ENCODE measurements at places on chromosomes 6 and 20. TPM values are rescaled to one million over a fixed set of nuclear protein-coding genes. Genes with fewer than 3 reads are reported as not detected.

DNA sequence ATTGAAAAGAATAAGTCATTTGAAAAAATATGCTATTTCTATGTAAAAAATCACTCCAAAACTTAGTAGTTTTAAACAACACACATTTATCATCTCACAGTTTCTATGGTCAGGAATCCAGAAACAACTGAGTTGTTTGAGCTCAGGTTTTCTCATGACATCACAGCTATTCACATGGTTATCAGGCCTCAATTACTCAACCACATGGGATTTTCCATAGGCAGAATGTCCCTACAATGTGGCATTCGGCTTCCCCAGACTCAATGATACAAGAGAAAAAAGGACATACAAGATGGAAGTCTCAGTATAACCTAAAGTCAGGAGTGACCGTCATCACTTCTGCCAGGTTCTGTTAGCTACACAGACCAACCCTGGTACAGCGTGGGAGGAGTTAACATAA, 3.4 kb upstream of the SLC35D3 start:
- DNase-seq = no peak

DNA sequence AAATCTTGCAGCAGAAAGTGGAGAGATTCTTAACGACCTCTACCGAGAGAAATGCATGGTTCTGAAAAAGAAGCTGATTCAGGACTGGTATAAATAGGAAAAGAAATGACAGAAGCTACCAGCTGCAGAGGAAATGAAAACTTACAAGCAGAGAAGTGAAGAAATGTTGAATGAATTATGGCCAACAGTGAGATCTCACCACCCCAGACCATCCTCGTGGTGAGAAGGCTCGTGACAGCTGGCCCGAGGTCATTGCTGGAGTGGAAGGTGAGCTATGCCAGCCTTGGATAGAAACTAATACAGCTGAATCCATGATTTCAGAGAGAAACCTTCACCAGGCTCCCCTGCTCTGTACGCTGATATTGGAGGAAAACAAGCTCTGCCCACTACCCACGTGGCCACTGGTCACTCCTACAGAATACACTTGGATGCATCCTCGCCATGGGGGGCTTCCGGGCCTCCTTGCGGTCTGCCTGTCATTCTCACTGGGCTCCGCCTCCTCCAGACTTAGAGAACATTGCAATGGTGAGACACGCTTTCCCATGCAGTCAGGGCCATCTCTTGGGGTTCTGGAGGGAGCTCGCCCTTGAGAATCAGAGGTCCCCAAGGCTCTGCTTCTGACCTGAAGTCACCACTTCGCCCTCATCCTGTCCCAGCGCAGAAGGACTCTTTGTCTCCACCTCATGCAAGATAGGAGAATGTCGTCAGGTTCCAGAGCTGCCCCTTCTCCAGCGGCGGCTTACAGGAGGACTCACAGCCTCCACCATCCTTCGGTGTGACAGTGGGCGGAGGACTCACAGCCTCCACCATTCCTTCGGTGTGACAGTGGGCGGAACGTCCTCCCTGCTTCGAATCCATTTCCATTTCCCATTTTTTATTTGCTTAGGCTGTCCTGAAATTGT, 10.6 kb upstream of the TUBB2B start:
- DNase-seq = no peak

GRCh38 chr20:43188234-43188653, 1.5 kb downstream of the PTPRT start:
- no peak for DNase-seq

DNA sequence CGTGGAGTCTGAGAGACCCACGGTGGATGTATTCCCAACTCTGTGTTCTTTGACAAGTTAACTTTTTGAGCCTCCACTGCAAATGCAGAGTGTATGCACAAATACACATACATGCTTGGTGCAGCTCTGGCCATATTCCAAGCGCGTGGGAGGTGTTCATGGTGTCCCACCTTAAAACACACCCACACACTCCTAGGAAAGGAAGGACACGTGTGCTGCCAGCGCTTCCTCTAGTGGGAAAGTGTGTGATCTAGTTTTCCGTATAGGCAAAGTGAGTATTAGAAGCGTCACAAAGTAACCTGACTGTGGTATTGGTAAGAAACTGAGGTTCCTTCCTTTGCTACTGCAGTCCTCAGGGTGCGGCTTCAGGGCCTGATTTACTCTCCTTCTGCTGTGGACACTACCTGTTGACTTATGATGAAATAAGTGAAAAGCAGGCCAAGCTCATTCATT, 36.0 kb upstream of the MPC1 start:
- DNase-seq = peak; percentile 54

GRCh38 chr6:87754828-87755227, 52.8 kb upstream of the AKIRIN2 start:
- no peak for DNase-seq

- DNase-seq = no peak
These were observed 210.0 kb upstream of the SNX9 start for GRCh38 chr6:157613011-157613522.

The DDO gene
- total RNA-seq = 0.34 TPM

The EEF1A1 gene
- 10,985 TPM for total RNA-seq
